A673 (cell line): ENCODE measurements at places on chromosomes 12 and 14. TPM values are rescaled to one million over a fixed set of nuclear protein-coding genes. Genes with fewer than 3 reads are reported as not detected.
A peak's percentile ranks its signal among the peaks of the same experiment; 100 is the strongest.

- no peaks in the 10 kb centered on the region for H3K27me3 ChIP-seq
- H3K27ac ChIP-seq: no peak overlapping the region
- no peaks in the 10 kb centered on the region for H3K36me3 ChIP-seq
Measured at GRCh38 chr12:119576118-119576810, 17.3 kb upstream of the TMEM233 start.

DNA sequence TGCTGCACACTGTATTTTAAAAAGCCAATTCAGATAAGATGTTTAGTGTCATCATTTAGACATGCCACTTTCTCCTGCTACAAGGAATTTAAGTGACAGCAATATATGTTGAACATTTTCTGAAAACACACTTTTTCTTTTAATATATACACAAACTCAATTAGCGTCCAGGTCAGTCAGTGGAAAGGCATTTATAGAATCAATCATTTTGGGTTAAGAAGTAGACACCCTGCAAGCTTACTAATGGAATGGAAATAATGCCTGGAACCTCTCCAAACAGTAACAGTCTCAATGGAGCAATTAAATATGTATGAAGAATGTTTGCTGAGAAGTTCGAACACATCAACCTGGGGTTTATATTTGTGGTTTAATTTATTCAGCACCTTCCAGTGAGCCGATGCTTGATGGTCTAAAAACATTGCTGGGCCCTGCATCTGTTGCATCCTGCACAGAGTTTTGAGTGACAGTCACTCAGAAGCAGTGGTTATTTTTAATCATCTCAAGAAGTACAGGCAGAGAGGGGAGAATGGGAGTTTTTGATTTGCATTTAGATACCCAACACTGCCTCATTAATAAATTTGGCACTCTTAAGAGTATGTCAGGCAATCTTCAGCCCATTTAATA is 410.7 kb downstream of the TMEM117 start:
- peaks cover 10% of the 10 kb centered on the region for H3K4me1 ChIP-seq
- peak; percentile 49 for DNase-seq
- no peaks in the 10 kb centered on the region for H3K27me3 ChIP-seq
- H3K27ac ChIP-seq: no peak overlapping the region
- no peak overlapping the region for H3K4me3 ChIP-seq

GRCh38 chr12:98280152-98280551 is 235.2 kb upstream of the TMPO start:
- no peaks in the 10 kb centered on the region for H3K36me3 ChIP-seq
- no peak overlapping the region for H3K27ac ChIP-seq
- H3K4me3 ChIP-seq: no peak overlapping the region
- DNase-seq: no peak
- H3K27me3 ChIP-seq: peaks cover 13% of the 10 kb centered on the region

- no peak overlapping the region for H3K4me3 ChIP-seq
- no peaks in the 10 kb centered on the region for H3K36me3 ChIP-seq
- peaks cover 6% of the 10 kb centered on the region for H3K4me1 ChIP-seq
- H3K27ac ChIP-seq: no peak overlapping the region
Measured at GRCh38 chr12:42979746-42980145, 390.2 kb upstream of the PRICKLE1 start.

- no peak overlapping the region for H3K4me3 ChIP-seq
- no peak for DNase-seq
- no peaks in the 10 kb centered on the region for H3K27me3 ChIP-seq
- H3K4me1 ChIP-seq: peaks cover 15% of the 10 kb centered on the region
Measured at GRCh38 chr14:68578597-68578996, 214.3 kb downstream of the ZFP36L1 start.

- H3K27me3 ChIP-seq: no peaks in the 10 kb centered on the region
- H3K4me3 ChIP-seq: no peak overlapping the region
- no peaks in the 10 kb centered on the region for H3K4me1 ChIP-seq
- DNase-seq: no peak
- H3K36me3 ChIP-seq: no peaks in the 10 kb centered on the region
Measured at GRCh38 chr12:131853832-131854797, 25.9 kb downstream of the MMP17 start.

DNA sequence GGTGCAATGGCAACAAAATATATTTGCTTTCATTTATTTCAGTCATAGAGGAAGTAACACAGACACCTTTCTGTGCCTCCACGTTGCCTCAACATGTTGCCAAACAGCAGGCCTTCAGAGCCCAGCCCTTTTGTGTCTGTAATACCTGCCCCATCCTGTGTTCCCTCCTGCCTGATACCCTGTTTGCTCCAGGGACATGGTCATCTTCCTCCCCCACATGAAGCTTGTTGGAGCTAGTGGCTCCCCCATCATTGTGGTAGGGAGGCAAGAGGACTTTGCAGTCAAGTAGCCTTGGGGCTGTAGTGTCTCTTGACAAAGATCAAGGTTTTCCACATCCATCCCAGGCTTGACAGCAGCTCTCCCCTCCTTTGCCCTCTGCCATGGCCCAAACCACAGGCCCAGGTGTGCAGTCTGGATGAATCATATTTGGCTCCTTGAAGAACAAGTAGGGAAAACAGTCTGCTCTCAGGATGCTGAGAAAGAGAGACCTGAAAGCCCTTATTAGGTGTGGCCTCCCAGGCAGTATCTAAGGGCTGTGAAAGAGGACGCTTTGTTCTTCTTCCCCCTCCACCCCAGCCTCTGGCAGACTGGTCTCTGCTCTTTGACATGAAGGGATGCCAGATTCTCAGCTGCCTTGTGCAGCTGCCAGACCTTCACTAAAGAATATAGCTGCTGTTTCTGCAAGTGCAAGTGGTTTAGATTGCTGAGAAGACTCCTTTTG is 329.0 kb downstream of the C12orf75 start:
- no peaks in the 10 kb centered on the region for H3K27me3 ChIP-seq
- H3K36me3 ChIP-seq: no peaks in the 10 kb centered on the region
- DNase-seq: no peak
- H3K4me1 ChIP-seq: no peaks in the 10 kb centered on the region
- no peak overlapping the region for H3K4me3 ChIP-seq
- H3K27ac ChIP-seq: no peak overlapping the region

- DNase-seq: no peak
- peaks cover 18% of the 10 kb centered on the region for H3K36me3 ChIP-seq
- H3K4me1 ChIP-seq: no peaks in the 10 kb centered on the region
- no peak overlapping the region for H3K27ac ChIP-seq
- no peaks in the 10 kb centered on the region for H3K27me3 ChIP-seq
- no peak overlapping the region for H3K4me3 ChIP-seq
Measured at GRCh38 chr12:57816001-57816854, 2.3 kb downstream of the AVIL start.

- peaks cover 4% of the 10 kb centered on the region for H3K4me1 ChIP-seq
- no peaks in the 10 kb centered on the region for H3K27me3 ChIP-seq
- H3K4me3 ChIP-seq: no peak overlapping the region
- H3K27ac ChIP-seq: no peak overlapping the region
Measured at GRCh38 chr12:3869865-3870264, 3.3 kb downstream of the PARP11 start.

DNA sequence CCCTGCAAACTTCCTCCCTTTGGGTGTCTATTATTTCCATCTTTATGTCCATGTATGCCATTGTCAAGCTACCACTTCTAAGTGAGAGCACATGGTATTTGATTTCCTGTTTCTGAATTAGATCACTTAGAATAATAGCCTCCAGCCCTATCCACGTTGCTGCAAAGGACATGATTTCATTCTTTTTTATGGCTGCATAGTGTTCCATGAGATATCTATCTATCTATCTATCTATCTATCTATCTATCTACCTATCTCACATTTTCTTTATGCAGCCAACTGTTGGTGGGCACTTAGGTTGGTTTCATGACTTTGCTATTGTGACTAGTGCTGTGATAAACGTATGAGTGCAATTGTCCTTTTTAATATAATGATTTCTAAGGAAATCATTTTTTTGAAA is 11.2 kb upstream of the MRPL42 start:
- no peak overlapping the region for H3K27ac ChIP-seq
- H3K4me3 ChIP-seq: no peak overlapping the region
- no peak for DNase-seq
- H3K4me1 ChIP-seq: no peaks in the 10 kb centered on the region
- no peaks in the 10 kb centered on the region for H3K27me3 ChIP-seq

DNA sequence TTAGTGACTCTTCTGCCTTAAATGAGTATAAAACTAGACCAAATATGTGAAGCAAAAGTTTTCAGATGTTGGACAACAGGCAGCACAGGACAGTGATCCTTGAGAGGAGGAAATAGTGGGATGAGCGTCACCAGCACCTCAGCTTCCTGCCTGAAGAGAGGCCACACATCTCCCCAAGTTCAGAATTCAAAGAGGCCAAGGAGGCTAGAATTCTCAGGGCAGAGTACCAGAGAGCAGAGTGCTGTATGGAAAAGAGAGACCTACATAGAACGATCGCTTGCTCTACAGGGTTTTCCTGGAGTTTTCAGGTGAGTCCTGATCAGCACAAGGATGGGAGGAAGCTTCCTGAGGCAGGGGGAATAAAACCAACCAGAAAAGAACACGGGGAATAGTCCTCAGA is 107.0 kb downstream of the PTPRR start:
- no peaks in the 10 kb centered on the region for H3K36me3 ChIP-seq
- H3K27me3 ChIP-seq: no peaks in the 10 kb centered on the region
- H3K27ac ChIP-seq: no peak overlapping the region
- peaks cover 7% of the 10 kb centered on the region for H3K4me1 ChIP-seq
- no peak overlapping the region for H3K4me3 ChIP-seq

The GPRC5A gene
- 0.22 and 0.56 TPM in 2 replicates for total RNA-seq

The CCNK gene
- 88.0 and 88.2 TPM in 2 replicates for total RNA-seq

The SMCO2 gene
- total RNA-seq: not detected in 2 replicates
